Muscle of arm (tissue), 14 donors: ENCODE measurements at places on chromosomes 5 and 9.

GRCh38 chr5:79513308-79513703, 628 bp downstream of the HOMER1 start:
- no peak for DNase-seq

GRCh38 chr5:108560166-108560565, 178.3 kb upstream of the FBXL17 start:
- DNase-seq = peak; percentile 41

DNA sequence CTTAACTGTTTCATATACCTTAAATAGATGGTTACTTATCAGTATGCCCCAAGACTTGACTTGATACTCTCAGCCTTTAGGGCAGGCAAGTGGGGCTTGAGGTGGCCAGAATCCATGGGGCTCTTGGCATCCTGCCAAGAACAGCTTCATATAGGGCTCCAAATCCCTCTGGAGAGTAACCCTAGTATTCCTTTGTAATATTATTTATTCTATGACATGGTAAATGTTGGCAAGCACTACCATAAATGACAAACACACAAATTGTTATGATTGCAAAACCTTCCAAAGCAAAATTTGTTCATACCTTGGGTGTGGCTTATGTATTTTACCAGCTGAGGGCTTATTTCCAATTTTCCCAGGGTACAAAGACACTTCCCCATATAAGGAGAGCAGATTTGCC, 257.4 kb upstream of the TRPC7 start:
- no peak for DNase-seq

DNA sequence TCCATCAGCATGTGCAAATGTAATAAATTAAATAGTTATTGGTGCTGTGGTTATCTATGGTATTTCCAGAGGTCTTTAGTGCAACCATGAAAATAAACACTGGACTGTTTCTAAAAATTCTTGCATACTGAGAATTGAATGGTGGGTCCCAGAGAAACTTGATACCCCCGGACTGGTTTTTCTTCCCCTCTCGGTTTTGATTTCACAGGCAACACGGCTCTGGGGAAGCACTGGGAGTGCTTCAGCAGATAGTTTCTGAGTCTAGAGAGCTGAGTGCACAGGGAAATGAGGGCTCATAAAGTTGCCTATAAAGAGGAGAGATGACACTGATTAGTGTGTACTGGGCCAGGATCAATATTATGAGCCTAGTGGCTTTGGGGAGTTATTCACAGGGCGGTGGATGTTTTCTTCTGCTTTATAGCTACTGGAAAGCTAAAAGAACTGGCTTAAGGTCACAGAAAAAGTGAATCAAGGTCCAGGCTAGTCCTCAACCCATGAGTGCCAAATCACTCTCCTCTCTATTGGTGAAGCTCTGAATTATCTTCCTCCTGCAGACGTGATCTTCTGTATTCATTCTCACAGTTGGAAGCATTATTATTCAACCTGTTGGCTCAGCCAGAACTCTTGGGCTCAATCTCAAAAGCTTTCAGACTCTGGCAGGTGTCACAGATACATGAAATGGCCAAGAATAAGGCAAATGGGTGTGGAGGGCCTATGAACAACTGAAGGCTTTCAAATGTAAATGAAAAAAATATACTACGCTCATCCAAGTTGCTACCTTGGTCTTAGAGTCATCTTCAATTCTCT, 170.2 kb upstream of the HMHB1 start:
- no peak for DNase-seq

DNA sequence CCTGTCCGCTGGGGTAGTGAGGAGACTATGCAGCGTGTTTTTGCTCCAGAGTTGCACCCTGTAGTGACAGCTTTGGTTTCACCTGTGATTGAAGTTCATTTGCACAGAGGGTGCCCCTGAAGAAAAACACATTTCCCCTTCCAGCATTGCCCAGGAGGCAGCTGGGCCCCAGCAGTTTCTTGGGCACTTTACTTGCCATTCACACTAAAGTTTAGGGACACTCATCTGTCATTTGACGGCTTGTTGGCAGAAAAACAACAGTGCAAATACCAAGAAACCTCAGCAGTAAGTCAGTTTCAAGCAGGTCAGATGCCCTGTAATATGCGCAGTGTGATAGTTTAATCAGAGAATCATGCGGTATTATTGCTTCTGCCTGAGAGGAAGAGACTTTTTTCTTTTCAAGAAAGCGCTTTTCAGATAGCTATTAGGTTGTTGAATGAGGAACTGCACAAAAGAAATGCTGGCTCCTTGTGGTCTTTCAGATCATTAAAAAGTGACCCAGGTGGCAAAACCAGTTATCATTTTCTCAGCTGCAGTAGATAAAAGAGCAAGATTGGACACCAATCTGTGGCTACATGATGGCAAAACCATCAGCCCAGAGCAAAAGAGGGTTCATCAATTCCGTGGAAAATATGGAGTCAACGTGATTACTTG, 136.2 kb upstream of the PUM3 start:
- no peak for DNase-seq

DNA sequence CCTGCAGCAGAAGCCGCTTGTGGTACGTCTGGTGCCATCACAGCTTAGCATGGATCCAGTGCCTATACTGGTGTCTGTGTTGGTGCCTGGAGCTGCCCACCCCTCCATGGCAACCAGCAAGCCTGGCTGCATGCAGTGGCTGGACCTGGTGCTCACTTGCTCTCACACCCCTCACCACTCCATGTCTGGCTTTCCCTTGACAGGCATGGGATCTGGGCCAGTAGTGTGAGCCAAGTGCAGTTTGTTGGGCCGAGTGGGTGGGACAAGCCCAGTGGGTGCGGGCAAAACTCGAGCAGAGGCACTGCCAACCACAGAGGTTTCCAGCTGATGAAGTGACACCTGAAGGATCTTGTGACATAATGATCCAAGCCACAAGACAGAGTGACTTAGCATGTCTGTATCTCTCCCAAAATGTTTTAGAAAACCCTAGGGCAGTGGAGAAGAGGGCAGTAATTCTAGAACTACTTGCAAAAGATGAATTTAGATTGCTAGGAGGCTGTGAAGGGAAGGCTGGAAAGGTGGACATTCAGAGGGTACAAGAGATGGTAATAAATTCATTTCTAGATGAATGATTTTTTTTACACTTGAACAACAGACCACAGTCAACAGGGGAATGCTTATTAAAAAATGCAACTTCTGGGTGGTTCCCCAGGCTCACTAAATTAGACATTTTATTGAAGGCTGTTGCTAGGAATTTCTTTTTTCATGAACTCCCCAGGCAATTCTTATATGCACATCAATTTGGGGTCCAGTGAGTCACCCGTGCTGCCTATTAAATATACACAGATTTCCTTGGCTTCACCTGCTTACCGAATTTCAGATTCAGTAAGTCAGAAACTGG, 660.3 kb downstream of the TLR4 start:
- DNase-seq = no peak
